ENCODE measurements at places on chromosomes 16 and 17. TPM values are rescaled to one million over a fixed set of nuclear protein-coding genes. Genes with fewer than 3 reads are reported as not detected.

The SLC5A11 gene
- not detected for total RNA-seq

The AANAT gene
- not detected for total RNA-seq

The GNGT2 gene
- 2.8 TPM for total RNA-seq

The SPATA32 gene
- total RNA-seq, result not detected

The HCRT gene
- not detected for total RNA-seq

The PDE6G gene
- total RNA-seq, result 0.25 TPM

The RND2 gene
- total RNA-seq, result under 0.01 TPM

The CCL16 gene
- not detected for total RNA-seq

The HS3ST3A1 gene
- total RNA-seq, result 0.07 TPM
